HL-60 (cell line): ENCODE measurements at places on chromosomes 4 and X.

DNA sequence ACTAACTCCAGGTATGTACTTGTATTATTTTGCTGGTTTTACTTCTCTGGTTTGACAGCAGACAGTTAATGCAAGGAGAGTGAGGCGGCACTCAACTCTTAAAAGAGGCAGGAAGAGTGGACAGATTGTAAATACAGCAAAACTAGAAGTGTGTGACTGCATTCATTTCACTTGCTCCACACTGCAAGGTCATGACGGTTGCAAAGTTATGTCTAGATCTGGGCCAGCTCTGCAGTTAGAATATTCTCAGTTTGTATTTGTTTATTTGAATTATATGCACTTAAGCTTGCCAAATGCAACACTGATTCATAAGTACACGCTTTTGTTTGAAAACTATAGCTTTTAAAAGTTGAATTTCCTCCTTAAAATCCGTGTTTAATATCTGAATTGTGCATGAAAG, 148.9 kb downstream of the STIM2 start:
- DNase-seq, result no peak

- no peak for DNase-seq
Observed at GRCh38 chr4:38565271-38566199, 98.5 kb upstream of the KLF3 start.

GRCh38 chr4:120749445-120750151, 172.9 kb downstream of the PRDM5 start:
- DNase-seq, result no peak

- no peak for DNase-seq
Observed at GRCh38 chrX:152897222-152898131, at the start of gene ZNF185. TSS of gene ZNF185 (plus strand) at chrX:152898067. CDS start at chrX:152914490, 16,423 bp downstream.

DNA sequence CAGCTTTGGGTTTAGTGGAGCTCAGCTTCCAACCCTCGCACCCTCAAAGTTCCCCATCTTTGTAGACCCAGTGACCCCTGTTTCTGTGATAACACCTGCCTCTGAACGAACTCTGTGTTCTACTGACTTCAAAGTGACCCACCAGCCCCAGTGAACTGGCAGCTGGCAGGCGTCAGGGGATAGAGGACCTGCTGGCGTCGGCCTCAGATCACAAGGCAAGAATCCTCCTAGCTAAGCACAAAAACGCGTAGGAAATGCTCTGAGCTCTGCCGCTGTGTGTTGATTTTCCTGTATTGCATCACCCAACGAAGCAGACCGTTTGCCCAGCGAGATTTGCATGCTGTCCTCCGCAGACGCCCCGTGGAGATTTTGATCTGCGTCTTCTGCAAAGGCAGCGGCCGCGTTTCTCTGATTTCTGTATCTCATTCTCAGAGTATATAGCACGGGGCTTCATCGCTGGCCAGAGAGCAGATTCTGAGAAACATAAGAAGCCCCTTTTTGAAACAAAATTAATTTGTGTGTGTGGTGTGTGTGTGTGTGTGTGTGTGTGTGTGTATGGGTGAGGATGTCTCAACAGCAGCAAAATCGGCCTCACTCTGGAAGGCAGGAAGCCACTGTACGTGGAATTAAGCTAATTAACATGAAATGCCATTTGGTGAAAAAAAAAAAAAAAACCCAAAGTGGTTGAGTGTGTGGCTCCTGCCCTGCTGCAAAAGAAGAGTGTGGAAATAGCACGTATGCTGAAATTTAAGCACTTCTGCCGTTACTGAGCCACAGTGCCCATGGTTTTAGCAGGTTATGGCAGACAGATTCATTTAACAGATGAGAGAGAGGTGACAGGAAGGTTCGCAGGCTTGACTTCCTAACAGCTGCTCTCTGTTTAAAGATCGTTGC, 29.2 kb upstream of the ASMTL start:
- peak; percentile 69 for DNase-seq

- DNase-seq, result no peak
Observed at GRCh38 chrX:45697591-45697990, 496.9 kb upstream of the DIPK2B start.

GRCh38 chr4:73675623-73676022, 55.4 kb upstream of the RASSF6 start:
- no peak for DNase-seq

DNA sequence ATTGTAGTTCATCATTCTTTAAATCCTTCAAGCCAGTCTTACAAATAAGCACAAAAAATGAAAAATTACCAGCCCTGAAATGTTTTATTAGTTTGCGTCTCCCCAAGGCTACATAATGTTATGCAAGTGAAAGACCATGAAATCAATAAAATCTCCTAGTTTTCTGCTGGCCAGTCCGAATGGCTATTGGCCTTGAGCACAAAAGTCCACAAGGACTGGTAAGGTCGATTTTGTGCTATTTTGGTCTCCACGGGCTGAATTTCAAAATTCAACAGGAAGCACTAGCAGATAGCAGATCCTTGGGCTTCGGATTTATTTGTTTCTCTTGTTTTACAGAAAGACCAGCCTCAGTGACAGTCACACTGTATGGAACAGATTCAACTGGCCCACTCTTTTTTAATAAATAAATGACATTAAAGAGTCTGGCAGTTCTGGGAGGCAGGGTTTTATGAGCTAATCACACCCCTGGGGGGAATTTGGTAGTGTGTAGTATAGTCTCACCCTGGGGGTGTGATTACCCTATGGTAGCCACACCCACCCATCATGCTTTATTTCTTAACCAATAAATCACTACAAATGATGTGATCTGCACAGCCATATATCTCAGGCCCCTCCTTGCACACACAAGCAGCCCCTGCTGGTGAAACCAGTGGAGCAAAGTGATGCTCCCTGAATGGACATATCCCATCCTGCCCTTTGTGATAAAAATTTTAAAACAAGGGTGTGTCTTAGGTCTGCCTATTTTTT, 51.1 kb upstream of the TMEM33 start:
- no peak for DNase-seq

- no peak for DNase-seq
Observed at GRCh38 chrX:4850312-4850711, 1136.9 kb upstream of the PRKX start.

DNA sequence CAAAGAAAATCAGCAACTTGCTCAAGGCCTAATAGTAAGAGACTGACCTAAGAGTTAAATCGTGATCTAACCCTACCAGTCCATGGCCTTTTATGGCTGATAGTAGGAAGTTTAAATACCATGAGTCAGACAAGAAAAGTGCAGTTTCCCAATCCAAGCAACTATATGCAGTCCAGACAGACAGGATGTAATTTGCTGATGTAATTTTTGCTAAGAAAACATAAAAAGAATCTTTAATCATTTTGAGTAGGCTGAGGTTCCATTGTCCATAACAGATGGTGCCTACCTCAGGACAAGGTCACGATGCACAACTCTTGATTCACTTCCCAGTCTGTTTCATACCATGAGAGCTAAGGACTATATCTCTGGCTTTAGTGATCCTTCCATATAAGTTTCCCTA, 317.5 kb upstream of the GRIA3 start:
- no peak for DNase-seq

- no peak for DNase-seq
Observed at GRCh38 chr4:17126321-17126966, 228.0 kb upstream of the LDB2 start.

GRCh38 chrX:77003956-77004355, 443.2 kb upstream of the FGF16 start:
- DNase-seq, result no peak

- no peak for DNase-seq
Observed at GRCh38 chr4:55386073-55386472, 9.7 kb upstream of the TMEM165 start.

DNA sequence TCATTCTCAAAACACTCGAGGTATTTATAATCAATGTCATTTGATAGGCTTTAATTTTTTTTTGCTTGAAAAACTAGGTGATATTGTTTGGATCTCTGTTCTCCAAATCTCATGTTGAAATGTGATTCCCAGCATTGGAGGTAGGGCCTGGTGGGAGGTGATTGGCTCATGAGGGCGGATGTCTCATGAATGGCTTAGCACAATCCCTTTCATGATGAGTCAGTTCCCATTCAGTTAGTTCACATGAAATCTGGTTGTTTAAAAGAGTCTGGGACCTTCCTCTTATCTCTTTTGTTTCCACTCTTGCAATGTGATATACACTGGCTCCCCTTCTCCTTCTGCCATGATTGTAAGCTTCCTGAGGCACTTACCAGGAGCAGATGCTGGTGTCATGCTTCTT, 638.7 kb downstream of the DMD start:
- no peak for DNase-seq

GRCh38 chrX:15855568-15856221, 1.1 kb upstream of the AP1S2 start:
- no peak for DNase-seq

DNA sequence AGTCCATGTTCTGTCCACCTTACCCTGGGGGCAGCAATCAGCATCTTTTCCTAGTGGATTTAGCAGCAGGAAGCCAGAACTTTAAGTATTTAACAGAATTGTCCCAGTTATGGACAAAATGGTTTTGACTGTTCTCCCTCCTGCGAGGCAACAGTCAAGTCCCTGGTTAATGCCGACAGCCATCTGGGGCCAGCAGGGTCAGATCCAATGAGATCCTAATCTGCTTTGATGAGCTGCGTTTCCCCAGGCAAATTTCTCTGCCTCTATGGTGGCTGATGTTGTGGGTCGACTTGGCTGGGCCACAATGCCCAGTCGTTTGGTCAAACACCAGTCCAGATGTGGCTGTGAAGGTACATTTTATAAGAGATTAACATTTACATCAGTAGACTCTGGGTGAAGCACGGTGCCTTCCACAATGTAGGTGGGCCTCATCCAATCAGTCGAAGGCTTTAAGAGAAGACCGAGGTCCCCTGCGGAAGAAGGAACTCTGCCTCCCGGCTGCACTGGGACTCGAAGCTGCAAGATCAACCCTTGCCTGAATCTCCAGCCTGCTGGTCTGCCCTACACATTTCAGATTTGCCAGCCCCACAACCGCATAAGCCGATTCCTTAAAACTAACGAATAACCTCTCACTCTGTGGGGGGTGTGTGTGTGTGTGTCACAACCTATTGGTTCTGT, 89.0 kb upstream of the C4orf50 start:
- no peak for DNase-seq

GRCh38 chr4:153246446-153247115, 42.3 kb downstream of the TRIM2 start:
- DNase-seq, result no peak

GRCh38 chr4:47386146-47386545, 77.4 kb downstream of the COMMD8 start:
- DNase-seq, result no peak

DNA sequence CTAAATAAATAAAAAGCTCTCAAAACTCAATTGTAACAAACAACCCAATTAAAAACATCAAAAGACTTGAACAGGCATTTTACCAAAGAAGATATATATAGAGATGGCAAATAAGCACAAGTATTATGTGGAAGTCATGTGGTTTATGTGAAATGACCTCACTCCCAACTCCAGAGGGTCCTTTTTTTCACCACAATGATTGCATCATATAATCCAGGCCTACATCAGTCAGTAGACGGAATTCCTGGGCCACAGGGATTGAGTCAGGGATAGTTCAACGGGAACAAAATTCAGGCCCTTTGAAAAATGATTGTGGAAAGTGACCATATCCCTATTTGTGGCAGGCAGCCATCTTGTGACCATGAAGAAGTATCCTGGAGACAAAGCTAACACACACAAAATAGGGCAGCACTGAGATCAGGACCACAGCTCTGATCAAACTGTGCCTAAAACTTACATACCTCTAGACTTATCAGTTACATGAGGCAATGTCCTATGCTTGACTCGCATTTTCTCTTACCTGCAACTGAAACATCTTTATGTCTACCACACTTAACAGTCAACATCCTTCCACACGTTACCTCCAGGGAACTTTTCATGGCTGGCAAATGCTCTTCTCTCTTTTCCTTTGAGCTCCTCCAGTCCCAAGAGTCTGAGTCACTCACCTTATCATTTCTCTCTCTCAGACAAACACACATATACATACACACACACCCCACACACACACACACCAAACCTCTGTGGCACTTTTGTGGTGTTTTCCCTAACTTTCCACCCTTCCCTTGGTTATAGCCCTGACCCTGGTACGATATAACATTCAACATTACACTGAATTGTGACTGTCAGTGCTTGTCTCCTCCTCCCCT, 113.5 kb downstream of the PHF8 start:
- no peak for DNase-seq

- DNase-seq, result peak; percentile 4
Observed at GRCh38 chrX:100413229-100413628, 3.2 kb upstream of the PCDH19 start.

DNA sequence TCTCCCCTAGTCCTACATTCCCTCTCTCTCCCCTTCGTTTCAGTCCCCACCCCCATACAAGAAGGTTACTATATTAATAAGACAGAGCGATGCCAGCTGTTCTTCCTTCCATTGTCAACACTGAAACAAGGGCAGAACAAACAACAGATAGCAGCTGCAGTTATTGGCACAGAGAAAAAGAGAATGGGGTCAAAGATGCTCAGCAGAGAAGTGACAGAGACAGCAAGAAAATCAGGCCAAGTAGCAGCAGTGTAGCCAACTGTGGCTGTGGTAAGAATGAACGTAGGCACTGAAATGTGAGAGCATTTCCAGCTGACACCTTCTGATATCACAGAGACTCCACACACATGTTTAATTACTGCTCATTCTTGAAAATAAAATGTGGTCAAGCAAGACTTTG, 641.8 kb downstream of the FSTL5 start:
- DNase-seq, result no peak

DNA sequence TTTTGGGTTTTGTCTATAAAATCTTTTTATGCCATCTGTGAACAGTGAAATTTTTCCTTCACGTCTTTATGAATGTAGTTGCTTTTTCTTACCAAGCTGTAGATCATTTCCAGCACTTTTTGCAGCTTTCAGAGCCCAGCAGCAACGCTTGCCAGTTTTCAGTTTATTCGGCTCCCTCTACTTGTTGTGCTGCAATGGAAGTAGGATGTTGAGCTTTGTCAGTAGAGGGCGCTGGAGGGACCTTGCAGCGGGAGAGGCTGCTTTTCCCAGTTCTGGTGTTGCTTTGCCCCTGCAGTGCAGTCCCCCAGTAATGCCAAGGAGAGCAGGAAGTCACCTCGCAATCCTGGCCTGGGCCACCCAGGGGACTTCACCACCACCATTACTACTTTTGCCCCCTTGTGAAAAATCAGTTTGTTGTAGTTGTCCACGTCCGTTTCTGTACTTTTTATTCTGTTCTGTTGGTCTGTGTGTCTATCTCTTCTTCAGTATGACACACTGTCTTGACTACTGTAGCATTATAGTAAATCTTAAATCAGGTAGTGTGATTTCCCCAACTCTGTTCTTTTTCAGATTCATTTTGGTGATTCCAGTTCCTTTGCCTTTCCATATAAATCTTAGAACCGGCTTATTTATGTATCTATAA, 21.8 kb downstream of the CMC4 start:
- DNase-seq, result no peak
